ENCODE measurements at places on chromosomes 12 and 14. TPM values are rescaled to one million over a fixed set of nuclear protein-coding genes. Genes with fewer than 3 reads are reported as not detected.

The TESPA1 gene
- 1.1 TPM for total RNA-seq

The TROAP gene
- 45.5 TPM for total RNA-seq

DNA sequence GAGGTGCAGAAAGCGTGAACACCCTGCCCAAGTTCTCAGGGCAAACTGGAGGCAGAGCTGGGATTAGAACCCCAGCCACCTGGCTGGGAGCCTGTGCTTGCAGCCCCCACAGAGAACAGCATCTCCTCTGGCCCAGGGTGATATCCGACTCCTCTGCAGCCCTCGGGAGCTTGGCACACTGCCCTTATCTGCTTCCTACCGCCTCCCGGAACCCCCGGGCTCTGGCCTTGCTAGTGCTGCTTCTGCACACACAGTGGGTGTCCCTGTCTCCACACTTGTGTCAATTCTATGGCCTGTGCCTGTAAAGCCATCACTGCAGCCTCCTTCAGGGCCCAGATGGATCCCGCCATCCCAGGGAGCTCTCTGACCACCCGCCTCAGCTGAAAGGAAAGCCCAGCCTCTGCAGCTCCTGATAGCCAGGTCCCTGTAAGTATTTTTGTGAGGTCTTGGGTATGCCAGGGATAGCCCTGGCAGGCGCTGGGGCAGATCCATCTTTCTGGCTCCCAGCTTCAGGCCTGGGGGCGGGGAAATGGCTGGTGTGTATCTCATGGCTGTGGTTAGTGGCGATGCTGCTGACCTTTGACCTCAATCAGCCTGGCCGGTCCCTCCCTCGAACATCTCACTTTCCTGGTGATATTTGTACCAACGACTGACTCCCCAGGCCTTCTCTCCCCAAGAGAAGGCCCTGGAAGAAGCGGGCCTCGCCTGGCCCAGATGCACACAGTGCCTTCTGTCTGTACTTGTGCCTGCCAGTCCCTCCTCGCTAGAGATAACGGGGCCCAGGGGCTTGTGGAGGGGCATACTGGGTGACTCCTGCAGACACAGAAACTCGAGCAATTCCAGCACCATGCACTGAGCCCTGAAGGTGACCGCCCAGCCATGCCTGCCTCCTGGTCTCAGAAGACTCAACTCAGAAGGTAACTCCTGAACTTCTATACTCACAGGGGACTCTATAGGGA, 183.8 kb downstream of the CALM1 start:
- DNase-seq = peak; percentile 24

The LRRC43 gene
- total RNA-seq = not detected

- no peak for DNase-seq
Measured at GRCh38 chr12:8127138-8127537, 3.7 kb downstream of the CLEC4A start.

- no peak for DNase-seq
Measured at GRCh38 chr12:12350868-12351463, 924 bp upstream of the MANSC1 start.

DNA sequence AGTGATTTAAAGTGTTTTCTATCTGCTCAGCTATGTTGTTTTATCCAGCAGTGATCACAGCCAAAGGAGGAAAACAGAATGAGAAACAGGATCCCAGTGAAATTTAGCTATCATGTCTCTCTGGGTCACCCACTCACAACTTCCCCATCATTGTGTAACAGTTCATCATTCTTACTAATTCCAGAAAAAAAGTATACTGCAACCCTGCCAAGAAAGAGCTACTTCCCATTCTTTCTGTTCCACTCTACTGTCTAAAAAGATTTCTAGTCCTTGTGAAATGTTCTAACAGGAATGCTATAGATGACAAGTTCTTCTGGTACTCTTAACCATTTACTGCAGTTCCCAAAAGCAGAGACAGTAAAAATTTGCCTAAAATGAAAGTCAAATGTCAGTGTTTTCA, 39.2 kb upstream of the CD163 start:
- no peak for DNase-seq

DNA sequence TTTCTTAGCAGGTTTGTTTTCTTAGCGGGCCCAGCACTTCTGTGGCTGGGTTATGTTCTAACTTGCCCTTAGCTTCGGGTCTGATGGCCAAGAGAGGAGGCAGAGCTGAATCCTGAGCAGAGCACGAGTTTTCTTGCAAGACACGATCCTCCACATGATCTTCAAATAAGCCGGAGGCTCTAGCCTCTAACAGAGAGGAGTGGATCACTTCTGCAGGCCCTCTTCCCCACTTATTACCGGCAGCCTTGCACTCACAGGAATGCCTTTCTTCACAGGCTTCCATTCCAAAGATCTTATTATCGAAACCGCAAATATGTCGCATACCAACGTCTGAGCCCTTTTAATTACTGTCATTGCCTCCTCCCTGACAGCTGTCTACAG, 79.5 kb downstream of the SINHCAF start:
- DNase-seq = peak; percentile 56

DNA sequence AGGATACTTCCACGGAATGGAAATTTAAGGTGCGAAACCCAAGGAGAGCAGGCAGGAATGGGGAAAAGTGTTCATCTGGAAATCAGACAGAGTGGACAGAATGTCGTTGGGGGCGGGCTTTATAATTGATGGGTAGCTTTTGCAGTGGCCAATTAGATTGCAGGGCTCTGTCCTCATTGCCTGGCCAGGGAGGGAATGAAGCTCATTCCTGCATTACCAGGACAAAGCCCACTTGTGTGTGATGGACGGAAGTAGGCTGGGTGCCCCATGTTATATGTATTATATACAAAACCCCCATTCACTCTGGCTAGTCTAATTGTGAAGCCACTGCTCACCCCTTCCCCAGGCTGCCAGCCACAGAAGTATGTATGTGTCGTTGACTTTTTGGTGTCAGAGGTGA, 23.6 kb downstream of the ZNF664 start:
- DNase-seq = no peak

DNA sequence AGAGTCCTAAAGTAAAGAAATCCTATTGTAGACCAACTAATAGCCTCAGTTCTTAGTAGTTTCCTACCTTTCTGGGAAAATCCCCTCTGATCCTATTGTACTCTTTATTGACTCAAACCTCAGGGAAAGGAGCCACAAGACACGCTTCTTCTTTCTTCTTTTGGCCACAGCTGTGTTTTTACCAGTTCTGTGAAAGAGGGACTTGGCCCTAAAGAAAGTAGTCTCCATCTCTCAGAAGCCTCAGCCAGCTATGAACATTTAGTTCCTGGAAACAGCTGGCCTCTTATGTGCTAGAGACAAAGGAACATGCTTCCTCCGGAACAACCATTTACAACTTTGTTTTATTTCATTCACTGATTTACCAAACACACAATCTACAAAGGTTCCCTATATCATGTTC, 66.1 kb upstream of the ARID2 start:
- DNase-seq = no peak

DNA sequence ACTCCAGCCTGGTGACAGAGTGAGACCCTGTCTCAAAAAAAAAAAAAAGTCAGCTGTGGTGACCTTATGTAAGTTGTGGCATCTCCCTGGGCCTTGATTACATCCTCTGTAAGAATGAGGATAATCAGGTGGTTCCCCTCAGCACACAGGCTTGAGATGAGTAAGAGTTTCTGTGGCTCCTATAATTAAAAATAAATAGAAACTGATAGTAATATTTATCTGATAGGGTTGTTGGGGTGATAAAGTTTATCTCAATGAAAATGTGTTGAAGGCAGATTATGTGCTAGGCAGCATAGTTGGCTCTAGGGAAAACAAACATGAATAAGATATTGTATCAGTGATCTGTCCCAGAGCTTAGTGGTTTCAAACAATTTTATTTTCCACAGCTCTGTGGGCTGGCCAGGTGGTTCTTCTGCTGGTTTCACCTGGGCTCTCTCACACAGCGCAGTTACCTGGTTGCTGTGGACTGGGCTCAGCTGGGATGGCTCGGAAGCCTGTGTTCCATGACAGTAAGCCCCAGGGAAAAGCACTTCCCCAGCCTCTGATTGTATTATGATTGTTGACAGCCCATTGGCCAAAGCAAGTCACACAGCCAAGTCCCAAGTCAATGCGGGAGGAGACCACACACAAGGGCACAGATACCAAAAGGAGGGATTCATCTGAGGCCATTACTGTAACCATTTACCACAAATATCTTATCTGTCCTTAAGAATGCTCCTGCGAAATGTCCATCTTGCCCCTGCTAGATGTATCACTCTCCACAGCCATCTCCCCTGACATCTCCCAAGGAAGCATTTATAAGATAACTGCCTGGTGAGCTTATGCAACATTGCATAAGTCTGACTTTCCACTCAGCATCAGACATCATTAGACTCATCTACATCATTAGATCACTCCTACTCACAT, 151.7 kb downstream of the NUAK1 start:
- DNase-seq = peak; percentile 46

The USP44 gene
- total RNA-seq = 0.95 TPM

The CLEC1B gene
- total RNA-seq = not detected

DNA sequence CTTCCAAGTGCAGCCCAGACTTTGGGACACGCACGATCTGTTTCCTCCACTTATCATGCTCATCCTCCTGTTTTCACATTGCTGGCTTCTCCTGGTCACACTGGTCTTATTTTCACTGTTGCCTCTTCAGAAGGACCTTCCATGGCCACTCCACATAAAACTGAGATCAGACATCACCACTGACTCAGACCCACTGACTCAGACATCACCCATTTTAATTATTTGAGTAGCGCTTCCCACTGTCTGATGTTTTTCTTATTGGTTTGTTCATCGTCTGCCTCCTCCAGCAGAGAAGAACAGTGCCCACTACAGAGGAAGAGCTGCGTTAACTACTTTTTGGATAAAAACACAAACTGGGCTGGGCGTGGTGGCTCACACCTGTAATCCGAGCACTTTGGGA, 270.5 kb upstream of the PWP1 start:
- DNase-seq = peak; percentile 89

GRCh38 chr12:27616356-27617142, 79.7 kb upstream of the REP15 start:
- peak; percentile 42 for DNase-seq

The AKAP3 gene
- total RNA-seq = 0.97 TPM

DNA sequence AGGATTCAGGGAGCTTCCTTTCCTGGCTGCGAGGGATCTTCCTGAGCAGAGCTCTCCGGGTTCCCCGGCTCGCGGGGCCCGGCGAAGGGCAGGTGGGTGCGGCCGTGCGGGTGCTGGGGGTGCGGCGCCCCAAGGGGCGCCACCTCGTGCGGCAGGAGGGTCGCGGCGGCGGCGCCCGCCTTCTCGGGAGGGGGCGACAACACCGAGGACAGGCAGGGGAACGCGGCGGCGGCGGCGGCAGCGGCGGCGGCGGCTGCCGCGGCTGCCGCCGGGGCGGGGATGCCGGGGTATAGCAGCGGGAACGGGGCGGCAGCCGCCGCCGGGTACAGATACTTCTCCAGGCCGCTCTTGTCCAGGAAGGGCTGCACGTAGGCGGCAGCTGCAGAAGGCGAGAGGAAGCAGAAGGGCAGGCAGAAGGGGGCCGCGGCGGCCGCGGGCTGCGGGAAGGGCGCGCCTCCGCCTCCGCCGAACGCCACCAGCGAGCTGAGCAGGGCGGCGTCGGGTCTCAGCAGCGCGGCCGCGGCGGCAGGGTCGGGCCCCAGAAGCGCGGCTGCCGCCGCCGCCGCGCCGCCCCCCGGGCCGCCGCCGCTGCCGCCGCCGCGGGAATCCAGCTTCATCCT, 2.7 kb downstream of the BHLHE41 start:
- no peak for DNase-seq

- DNase-seq = no peak
Measured at GRCh38 chr12:202081-202731, 11.8 kb downstream of the SLC6A12 start.

The MYL6B gene
- total RNA-seq = 148 TPM

DNA sequence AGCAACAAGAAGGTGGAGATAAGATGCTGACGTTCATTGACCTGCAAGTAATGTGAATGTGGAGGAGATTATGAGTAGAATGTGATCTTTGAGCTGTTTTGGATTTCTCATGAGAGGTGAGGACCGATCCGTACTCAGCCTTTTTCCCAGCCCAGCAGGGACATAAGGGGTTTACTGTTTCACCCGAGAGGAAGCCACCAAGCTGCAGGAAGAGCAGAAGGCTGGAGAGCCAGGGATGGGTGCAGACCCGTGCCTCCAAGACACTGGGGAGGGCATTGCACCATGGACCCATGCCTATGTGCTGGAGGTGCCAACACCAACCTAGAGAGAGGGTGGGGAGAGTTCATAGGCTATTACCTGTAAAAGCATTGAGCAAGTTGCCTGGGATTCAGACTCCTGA, 206.0 kb upstream of the DIO3 start:
- no peak for DNase-seq

- DNase-seq = peak; percentile 90
Measured at GRCh38 chr12:12901158-12901791, 9.9 kb downstream of the GPRC5A start.

The HOXC9 gene
- total RNA-seq = 12.6 TPM

DNA sequence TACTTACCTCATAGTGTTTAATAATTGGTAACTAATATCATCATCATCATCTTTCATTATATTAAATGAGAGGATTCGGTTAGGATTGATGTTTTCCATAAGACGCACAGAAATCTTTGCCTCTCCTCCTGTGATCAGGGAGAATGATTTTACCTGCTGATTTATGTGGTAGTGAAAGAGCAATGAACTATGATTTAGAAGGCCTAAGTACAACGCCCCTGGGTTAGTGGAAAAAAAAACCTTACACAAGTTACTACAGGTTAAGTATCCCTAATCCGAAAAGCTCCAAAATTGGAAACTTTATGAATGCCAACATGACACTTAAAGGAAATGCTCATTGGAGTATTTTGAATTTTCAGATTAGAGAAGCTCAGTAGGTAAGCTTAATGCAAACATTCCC, 55.8 kb downstream of the ARID2 start:
- no peak for DNase-seq

The TAS2R7 gene
- total RNA-seq = not detected

Data from Daoy (cell line).